Heart right ventricle (tissue), 16 donors: ENCODE measurements at places on chromosomes 4 and X. TPM values are rescaled to one million over a fixed set of nuclear protein-coding genes. Genes with fewer than 3 reads are reported as not detected.

DNA sequence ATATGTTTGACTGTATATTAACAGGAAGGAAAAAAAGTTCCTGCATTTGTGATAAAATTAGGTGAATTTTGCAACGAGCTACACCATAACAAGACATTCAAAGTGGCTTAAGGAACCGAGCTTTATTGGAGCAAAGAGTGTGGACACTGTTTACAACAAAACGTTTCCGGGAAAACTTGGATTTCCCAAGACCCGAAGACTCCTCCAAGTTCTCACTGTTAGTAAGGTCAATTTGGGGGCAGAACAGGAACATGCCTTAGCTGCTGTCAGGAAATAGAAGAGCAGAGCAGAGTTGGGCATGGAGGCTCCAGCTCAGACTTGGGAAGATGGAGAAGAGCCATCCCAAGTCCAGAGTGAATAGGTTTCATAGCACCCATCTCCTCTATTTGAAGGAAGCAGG is 16.5 kb downstream of the ADH6 start:
- DNase-seq, result no peak

The GALNT7 gene
- total RNA-seq, result 8.8 TPM

GRCh38 chr4:111836601-111837000 is 308.7 kb upstream of the FAM241A start:
- DNase-seq, result no peak

DNA sequence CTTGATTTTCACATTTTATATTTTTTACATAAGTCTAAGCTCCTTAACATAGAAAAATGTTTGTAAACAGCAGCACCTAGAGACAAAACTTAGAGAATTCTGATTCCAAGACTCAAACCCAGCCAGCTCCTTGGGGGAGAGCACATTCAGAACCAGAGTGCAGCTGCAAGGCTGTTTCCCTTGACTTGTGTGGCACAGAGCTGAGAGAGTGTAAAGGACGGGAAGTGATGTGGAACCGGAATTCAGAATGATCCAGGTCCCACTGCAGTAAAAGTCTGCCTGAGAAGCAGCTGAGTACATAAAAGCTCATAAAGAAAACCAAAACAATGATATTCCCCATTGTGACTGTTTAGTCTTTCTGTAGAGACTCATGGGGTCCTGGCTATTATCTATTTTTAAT is 713.8 kb downstream of the RAB28 start:
- no peak for DNase-seq

- DNase-seq, result no peak
Observed at GRCh38 chr4:8044699-8045098, 105.0 kb upstream of the AFAP1 start.

The BMP3 gene
- total RNA-seq, result not detected

The CETN2 gene
- total RNA-seq, result 24.6 TPM

- no peak for DNase-seq
Observed at GRCh38 chr4:84722720-84723119, 139.8 kb downstream of the CDS1 start.

GRCh38 chrX:40637687-40638086 is 9.7 kb downstream of the CXorf38 start:
- DNase-seq, result no peak

DNA sequence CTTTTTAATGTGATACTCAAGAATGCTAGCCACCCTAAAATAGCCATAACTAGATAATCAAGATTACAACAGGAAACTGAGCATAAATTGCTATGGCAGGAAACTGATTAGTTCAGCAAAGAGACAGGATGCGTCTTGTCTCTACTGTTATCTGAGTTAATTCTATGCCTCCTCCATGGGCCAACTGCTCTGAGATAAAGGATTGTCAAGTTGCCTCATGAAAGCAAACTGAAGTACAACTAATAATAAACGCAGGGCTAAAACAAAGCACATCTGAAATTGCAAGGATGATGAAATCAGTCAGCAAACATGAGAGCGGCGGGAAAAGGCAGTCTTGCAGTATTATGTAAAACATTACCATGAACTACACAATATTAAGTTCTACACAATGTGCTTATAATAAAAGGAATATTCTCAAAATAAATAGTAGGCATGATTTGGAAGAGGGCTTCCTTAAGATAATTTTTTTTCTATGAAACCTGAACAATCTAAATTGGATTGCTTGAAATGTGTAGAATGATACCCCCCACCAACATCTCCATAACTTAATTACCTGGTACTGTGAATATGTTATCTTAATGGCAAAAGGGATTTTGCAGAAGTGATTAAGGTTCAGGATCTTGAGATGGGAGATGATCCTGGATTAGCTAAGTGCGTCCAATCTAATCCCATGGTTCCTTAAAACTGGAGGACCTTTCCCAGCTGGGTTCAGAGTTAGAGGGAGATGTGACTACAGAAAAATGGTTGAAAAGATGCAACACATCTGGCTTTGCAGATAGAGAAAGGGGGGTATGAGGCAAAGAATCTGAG is 65.9 kb downstream of the ANTXR2 start:
- no peak for DNase-seq

The HSFX1 gene
- total RNA-seq, result 0.51 TPM

The SSX2 gene
- not detected for total RNA-seq

DNA sequence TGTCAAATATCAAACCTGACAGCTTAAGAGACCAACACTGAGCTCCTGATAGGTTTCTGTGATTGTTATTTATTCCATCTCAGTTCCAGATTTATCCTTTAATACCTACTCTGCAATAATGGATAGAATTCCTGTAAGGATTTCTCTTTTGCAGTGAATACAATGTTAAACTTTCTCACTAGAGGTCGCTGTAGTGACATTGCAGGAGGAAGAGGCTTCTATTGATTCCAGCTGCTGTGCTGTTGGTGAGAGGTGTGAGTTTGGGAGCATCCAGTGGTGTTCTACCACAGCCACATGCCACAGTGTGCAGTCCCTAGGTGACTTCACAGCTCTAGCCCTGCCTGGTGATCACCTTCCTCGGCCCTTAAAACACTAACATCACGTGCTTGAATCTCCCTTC is 34.6 kb upstream of the DCAF8L2 start:
- DNase-seq, result no peak

The TLR3 gene
- total RNA-seq, result 6.4 TPM

- no peak for DNase-seq
Observed at GRCh38 chrX:46735622-46736021, 23.3 kb downstream of the SLC9A7 start.

- DNase-seq, result no peak
Observed at GRCh38 chr4:101458914-101459313, 111.6 kb upstream of the PPP3CA start.

The REPS2 gene
- 15.5 TPM for total RNA-seq

The SHROOM3 gene
- total RNA-seq, result 18.0 TPM

The PLP1 gene
- total RNA-seq, result 2.5 TPM

The UFSP2 gene
- total RNA-seq, result 41.2 TPM

The PCDH7 gene
- 13.4 TPM for total RNA-seq

- no peak for DNase-seq
Observed at GRCh38 chrX:46130247-46130646, 415.0 kb downstream of the ZNF674 start.

The STATH gene
- not detected for total RNA-seq

GRCh38 chr4:183621875-183622274 is 37.1 kb downstream of the RWDD4 start:
- DNase-seq, result no peak

The GAB3 gene
- total RNA-seq, result 29.4 TPM

- peak; percentile 55 for DNase-seq
Observed at GRCh38 chr4:78551420-78552351, at the start of gene ANXA3. ANXA3 (plus strand) TSS chr4:78551770; CDS start chr4:78554474, 2,704 bp downstream.

The SCML2 gene
- total RNA-seq, result 0.93 TPM

The MAGEB10 gene
- not detected for total RNA-seq

The PAGE4 gene
- total RNA-seq, result not detected

The CXorf38 gene
- total RNA-seq, result 5.0 TPM

- no peak for DNase-seq
Observed at GRCh38 chr4:72701987-72702819, 133.2 kb upstream of the ADAMTS3 start.

The SATL1 gene
- not detected for total RNA-seq

GRCh38 chr4:140277576-140277975 is 95.9 kb upstream of the SCOC start:
- no peak for DNase-seq

- no peak for DNase-seq
Observed at GRCh38 chr4:161856711-161857326, 307.0 kb downstream of the FSTL5 start.

DNA sequence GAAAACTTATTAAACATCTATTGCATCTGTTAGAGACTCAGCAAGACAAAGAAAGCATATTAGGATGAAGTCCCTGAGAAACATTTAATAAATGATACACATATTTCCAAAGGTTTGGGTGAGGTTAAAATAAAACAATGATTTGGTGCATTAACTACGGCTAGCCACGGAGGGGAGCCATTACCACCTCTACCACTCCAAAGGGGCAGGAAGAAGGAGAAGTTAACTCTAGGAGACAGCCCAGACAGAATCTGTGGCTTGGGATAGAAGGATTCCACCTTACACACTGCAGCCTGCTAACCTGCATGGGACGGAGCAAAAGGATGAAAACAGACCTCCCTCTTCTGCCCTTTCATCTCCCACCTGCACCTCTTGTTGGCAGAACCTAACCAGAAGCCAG is 189.1 kb upstream of the C1QTNF7 start:
- no peak for DNase-seq

GRCh38 chrX:53716328-53717088 is 30.0 kb upstream of the HUWE1 start:
- DNase-seq, result no peak

GRCh38 chr4:142351958-142352357 is 494.1 kb downstream of the INPP4B start:
- no peak for DNase-seq

GRCh38 chr4:169147191-169147590 is 123.6 kb downstream of the SH3RF1 start:
- DNase-seq, result no peak

DNA sequence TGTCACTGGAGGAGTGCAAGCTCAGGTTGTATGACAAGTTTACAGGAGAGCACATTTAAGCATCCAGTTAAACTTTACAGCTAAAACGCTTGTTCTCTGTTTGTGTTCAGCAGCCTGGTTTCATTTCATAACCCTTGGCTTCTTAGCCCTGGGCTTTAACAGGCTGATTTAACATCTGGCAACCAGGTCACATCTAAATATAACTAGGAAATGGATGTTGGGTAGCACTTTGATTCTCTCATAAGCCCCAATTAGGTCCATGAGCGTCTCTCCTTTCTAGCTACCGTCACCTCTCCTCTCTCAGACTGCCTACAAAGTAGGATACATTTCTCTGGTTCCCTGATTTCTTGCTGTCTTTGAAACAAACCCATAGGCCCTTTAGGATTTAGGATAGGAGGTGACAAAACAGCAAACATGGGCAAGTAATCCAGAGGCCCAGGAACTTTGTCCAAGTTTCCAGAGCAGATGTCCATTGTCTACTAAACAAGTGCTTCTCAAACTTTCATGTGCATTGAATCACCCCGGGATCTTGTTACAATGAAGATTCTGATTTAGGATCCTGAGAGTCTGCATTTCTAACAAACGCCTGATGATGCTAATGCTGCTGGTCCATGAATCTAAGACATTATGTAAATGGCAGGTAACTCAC is 22.5 kb downstream of the OTUD6A start:
- DNase-seq, result no peak
